Right lobe of liver (tissue), 6 donors: ENCODE measurements at places on chromosomes 7 and 10.

GRCh38 chr10:69728335-69728870 is 73.3 kb upstream of the COL13A1 start:
- no peak for DNase-seq

- no peak for DNase-seq
These were observed 30.6 kb downstream of the MYL10 start for GRCh38 chr7:101598422-101598985.

DNA sequence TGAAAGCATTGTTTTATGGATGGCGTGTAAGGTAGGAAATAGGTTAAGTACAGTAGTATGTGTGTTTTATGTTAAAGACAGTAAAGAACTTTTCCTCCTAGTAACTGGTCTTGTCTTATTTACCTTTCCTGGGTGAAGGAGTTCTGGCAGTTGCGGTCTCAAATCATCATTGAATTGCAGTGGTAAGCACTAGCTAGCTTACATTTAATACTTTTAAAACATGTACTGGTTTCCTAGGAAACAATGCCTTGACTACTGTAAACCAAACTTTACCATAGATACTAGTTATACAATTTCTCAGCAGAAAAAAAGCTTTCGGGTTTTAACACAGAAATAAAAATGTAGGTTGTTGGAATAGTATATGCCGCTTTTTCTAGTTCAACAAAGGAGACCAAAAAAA is 37.7 kb downstream of the PRKG1 start:
- no peak for DNase-seq

GRCh38 chr10:114825513-114826253 is 4.1 kb downstream of the FHIP2A start:
- no peak for DNase-seq

DNA sequence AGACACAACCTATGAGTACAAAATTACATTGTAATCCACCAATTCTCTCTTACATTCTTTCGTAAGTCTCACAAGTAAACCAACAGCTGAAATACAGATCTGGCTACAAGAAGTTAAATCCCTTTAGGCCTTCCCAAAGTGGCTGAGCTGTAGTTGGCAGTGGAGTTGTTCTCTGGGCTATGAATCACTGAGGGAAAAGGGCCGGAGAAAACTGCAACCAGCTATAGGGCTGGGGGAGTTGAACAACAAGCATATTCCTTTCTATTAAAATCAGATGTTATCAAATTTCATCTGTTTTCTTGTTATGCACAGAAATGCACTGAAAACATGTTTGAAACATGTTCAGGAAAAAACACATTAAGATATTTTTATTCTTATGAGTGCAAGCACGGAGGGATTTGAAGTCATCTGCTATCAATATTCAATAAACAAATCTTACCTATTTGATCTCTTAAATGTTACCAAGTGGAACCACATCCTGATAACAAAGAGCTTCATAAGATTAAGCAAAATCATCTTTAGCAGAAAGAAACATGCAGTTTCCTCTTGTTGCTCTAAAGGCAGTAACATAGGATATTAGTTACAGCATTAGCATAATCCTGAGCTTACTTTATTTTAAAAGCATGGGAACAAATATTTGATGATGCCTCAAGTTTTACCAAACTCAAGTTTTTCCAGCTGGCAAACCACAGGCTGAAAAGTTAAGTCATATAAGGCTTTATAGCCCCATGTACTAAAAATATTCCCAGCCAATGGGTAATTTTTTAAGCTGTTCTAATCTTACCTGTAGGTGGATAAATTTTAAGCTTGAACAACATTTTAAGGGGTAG is 212.7 kb downstream of the TAX1BP1 start:
- DNase-seq: no peak

- no peak for DNase-seq
These were observed 88.5 kb downstream of the PARP12 start for GRCh38 chr7:139974179-139974811.

GRCh38 chr10:13930120-13930519 is 343.4 kb downstream of the PRPF18 start:
- no peak for DNase-seq

DNA sequence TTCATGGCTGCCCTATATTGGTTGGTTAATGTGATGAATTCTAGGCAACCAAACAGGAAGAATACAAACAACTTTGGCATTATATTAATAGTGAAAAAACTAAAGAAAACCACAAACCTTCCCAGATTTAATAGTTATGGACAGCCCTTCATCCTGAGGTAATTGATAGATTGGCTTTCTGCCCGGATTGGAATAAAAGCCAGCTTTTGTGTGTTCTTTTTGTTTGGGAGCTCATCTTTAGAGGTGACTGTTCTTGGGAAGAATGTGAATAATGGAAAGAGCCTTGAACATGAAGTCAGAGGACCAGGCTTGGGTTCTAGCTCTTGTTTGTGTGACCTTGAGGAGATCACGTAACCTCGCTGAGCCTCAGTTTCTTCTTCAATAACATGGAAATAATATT is 92.3 kb downstream of the VTI1A start:
- DNase-seq: no peak

DNA sequence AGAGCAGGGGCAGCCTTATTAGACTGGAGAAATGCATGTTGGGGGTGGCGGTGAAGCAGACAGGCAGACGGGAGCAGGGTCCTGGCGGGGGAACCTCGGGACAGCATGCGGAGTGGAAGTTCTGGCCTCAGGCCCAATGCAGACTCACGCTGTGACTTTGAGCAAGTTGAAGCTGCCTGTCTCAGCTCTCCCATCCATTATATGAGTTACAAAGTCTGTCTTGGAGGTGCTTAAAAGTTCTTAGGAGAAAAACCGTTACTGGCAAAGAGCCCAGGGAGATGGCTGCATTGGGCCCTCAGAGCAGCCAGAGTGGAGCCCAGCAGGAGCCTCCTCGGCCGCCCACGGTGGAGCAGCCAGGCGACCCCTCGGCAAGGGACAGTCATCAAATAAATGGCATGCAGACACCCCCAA is 509.5 kb downstream of the PLXNA4 start:
- no peak for DNase-seq

- no peak for DNase-seq
These were observed 61.4 kb upstream of the STEAP1B start for GRCh38 chr7:22561321-22561811.

DNA sequence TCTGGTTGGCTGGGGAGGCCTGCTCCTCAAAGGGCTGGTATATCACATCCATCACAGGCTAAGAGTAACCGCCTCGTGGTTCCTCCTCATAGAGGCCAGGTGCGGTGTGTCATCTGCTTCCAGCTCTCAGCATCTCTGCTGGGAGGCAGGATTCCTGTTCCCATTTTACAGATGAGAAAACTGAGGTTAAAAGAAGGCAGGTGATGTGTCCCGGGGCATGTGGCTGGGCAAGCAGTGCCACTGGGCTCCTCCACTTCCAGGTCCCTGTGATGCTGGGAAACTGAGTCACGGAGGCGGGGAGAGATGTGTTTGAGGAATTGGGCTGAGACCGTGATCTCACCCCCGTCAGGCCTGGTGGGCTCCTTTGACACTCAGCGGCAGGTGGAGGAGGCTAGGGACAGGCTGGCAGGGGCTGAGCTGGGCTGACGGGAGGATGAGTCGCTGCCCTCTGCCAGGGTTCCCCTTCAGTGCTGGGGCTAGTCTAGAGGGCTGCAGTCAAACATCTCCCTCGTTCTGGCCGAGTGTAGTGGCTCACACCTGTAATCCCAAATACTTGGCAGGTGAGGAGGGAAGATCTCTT is 9.4 kb downstream of the ARPC1B start:
- DNase-seq: no peak

GRCh38 chr7:8037151-8037550 is 68.6 kb downstream of the GLCCI1 start:
- DNase-seq: no peak

- DNase-seq: no peak
These were observed 2.4 kb downstream of the PILRB start for GRCh38 chr7:100360135-100360854.

DNA sequence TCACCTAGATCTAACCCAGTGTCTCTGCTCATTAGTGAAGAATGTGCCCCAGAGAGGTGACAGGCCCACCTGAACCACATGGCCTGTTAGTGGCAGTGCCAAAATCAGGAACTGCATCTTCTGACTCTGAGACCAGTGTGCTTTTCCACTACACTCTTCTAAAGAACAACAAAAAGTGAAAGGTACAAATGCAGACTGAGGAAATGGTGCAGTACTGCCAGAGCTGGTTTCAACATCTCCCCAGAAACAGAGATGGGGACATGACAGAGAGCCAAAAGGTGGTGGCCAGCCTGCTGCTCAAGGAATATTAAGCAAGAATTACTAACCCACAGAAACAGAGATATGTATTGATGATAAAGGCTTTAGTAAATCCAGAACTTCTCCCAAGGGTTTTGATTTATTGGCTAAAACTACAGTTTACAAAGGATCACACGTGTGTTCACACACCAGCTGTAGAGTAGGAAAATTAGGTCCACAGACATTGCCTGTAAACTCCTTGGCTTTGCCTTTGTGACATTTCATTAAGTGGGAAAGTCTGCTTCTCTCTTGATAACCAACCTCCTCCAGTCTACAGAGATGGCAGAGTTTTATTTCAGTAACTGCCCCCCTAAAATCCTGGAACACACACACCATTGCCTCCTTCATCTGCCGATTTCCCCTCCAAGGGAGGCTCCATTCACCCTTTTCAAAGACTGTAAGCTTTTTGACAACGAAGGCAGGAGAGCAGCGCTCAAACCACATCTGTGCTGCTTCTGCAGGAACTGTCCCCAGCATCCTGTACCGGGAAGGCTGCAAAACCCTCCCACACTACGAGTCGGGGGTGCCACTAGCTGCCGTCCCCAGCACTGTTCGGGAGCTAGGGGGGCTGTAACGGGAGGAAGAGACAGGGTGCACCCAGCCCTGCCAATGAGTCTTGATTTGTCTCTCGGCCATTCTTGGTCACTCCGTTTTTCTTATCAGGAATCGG is 29.8 kb downstream of the GSDME start:
- DNase-seq: no peak

DNA sequence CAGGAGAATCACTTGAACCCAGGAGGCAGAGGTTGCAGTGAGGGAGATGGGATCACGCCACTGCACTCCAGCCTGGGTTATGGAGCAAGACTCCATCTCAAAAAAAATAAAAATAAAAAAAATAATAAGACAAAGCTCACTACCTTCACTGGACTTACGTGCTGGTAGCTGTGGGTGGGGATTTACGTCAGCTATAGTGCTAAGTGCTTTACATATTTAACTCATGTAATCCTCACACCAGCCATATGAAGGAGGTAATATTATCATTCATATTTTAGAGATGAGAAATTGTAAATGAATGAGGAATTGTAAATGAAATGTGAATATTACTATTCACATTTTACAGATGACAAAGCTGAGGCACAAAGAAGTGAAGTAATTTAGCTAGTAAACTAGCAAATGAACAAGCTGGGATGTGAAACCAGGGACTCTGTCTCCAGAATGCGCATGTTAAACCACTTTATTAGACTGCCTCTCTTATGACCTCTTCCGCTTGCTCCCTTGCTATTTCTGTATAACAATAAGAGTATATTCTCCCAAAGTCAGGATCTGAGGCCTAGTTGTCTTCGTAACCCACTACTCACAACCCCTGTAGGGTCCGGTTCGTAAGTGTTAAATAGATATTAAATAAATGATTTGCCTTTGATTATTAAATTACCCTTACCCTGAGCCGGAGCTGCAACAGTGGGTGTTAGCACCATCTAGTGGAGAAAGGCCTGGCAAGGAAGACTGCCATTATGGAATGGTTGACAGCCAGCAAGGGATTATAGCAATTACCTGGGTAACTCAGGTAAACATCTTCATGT is 70.2 kb downstream of the HTR7 start:
- DNase-seq: no peak

- DNase-seq: no peak
These were observed 165.0 kb downstream of the RGS10 start for GRCh38 chr10:119377451-119377957.

DNA sequence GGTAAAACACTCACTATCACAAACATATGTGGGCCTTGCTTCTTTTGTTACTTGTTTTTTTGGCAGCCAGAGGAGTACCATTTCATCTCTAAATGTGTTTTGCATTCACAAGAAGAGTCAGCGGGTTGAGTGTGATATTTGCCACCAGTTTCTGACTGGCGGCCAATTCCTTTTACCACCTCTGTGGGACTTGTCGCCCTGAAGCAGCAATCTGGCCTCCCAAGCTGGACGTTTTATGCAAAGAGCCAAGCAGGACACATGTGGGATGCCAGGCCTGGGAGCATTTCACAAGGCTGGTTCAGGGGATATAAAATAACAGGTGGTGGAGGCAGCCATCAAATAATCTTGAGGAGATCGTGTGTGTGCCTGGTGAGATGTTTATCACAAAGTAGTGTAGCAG is 61.8 kb upstream of the TRIL start:
- DNase-seq: no peak

GRCh38 chr7:8160779-8161345 is 101.1 kb downstream of the ICA1 start:
- DNase-seq: no peak

- no peak for DNase-seq
These were observed 22.8 kb upstream of the PRKAG2 start for GRCh38 chr7:151899513-151900360.

- no peak for DNase-seq
These were observed 35.6 kb downstream of the PITRM1 start for GRCh38 chr10:3136763-3137611.

DNA sequence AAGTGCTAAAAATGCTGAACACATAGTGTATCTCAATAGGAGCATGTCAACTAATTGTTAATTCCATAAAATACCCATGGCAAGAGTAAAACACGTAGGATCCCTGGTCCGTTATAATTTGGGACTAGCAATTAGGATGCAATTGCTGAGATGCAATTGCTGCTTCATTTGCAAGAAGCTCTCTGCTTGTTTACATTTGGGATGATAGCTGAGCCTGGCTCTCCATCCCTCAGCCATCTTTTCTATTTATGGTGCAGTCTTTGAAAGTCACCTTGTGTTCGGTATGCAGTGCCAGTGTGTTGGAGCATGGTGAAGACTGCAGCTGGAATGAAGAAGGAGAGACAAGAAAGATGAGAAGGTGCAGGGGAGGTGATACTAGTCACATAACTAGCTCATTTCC is 191.3 kb downstream of the SNX10 start:
- no peak for DNase-seq

GRCh38 chr7:29328811-29329210 is 134.2 kb downstream of the CHN2 start:
- no peak for DNase-seq

DNA sequence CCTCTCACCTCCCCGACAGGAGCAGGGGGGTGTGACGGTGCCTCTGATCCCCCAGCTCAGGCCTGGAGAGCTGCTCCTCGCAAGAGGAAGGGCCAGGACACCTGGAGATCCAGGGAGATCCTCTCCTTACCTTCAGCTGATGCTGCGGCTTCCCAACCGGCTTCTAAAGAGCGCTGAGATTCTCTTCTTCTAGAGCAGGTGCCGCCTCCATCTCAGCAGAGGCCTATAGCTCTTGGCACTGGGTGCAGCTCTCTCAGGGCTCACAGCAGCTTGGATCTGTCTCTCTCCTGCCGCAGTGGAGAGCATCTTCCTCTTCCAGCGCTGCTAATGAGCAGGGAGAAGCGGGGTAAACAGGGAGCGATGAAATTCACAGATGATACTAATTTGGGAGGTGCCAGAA is 189.6 kb upstream of the PLXNA4 start:
- DNase-seq: no peak

DNA sequence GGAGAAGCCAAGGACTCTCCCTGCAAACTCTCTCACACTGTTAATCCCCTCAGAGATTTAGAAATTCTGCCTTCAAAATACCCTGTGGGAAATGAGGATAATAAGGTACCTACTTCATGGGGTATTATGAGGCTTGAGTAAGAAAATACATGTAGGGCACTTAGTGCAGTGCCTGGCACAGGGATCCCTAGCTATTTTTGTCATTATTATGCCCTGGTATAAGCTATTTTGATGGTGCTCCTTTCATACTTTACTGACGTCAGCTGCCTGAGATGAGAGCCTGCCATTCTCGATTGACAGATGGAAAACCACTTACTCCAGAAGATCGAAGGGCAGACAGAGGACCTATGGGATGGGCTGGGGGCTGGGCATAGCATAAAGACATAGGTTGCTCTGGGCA is 30.1 kb downstream of the MKX start:
- no peak for DNase-seq
